ENCODE measurements at places on chromosomes 6 and 20.
A peak's percentile ranks its signal among the peaks of the same experiment; 100 is the strongest.

DNA sequence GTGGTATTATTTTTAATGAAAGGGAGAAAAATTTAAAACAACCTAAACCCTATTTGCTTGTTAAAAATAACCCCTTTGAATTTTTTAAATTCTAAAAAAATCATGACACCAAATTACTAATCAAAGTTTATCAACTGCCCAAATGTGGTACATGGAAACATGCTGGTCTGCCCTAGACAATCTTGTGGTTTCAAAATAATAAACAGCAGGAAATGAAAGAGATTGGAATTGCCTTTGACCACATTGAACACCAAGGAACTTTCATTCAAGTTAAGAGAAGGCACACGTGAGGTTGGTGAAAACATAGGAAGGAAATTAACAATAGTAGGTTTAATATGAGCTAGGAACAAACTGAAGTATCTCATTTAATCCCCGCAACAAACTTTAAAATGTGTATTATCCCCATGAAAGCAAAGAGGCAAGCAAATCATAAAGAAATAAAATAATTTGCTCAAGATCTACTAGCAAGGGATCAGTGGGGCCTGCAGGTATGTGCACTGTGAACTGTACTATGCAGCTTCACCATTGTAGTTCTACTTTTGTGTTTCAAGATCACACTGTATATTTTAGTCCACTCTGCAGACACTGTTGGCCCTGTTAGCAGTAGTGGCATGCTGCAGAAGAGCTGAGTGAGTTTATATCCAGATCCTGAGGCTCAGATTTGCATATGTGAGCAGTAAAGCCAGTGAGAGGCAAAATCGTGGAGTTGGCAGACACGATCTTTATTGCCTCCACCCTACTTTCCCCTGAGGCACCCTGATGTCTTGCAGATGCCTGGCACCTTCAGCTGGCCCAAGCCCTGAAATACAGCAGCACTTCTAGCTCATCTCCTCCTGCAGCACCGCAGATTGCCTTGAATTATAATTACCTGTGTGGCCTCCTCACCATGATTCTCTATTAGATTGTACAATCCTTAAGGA, 157.8 kb upstream of the TENT5A start:
- no peaks in the 10 kb centered on the region for H3K36me3 ChIP-seq
- no peaks in the 10 kb centered on the region for H3K27me3 ChIP-seq
- DNase-seq: no peak

DNA sequence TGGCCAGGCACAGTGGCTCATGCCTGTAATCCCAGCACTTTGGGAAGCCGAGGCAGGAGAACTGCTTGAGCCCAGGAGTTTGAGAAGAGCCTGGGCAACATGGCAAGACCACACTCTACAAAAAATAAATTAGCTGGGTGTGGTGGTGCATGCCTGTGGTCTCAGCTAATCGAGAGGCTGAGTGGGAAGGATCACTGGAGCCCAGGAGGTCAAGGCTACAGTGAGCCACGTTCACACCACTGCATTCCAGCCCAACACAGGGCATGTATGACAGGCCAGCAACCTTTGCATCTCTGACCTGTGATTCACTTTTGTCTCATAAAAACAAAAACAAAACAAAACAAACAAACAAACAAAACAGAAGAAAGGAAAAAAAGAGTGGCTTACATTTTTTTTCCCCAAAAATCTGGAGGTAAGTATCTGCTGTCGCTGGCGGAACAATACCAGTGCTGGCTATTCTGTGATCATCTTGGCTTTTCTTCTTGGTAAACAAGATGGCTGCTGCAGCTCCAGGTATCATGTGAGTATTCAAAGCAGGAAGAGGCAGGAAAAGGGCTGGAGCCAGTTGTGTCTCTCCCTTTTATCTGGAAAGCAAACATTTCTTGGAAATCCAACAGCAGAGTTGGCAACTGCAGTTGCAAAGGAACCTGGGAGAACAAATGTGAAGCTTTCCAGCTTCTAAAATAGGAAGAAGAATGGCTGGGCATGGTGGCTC, 40.4 kb upstream of the ZMYND8 start:
- H3K4me3 ChIP-seq: no peak overlapping the region
- no peaks in the 10 kb centered on the region for H3K4me1 ChIP-seq
- H3K36me3 ChIP-seq: no peaks in the 10 kb centered on the region
- no peak for DNase-seq
- H3K27ac ChIP-seq: no peak overlapping the region
- no peaks in the 10 kb centered on the region for H3K27me3 ChIP-seq

DNA sequence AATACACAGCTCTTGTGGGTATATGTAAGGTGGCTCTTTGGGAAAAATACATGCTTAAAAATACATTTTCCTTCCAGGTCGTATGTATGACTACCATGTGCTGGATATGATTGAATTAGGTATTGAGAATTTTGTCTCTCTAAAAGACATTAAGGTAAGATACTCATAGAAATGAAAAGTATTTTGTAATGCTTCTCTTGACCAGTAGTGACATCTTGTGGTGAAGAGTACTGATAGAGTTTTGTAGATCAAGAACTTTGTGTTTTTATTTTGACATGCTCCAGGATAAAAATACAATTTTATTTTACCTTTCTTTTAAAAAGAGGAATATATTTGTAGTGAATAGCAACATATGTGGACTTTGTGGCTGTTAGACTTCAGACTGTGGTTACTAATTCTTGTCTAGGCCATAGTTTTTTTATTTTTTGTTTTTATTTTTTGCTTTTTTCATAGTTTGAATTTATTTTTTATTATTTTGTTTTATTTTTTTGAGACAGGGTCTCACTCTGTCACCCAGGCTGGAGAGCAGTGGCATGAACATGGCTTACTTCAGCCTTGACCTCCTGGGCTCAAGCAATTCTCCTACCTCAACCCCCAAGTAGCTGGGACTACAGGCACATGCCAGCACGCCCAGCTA, 17.9 kb downstream of the RPF2 start:
- H3K36me3 ChIP-seq: peaks cover 8% of the 10 kb centered on the region
- H3K4me3 ChIP-seq: no peak overlapping the region
- no peak for DNase-seq
- H3K27me3 ChIP-seq: no peaks in the 10 kb centered on the region
- no peaks in the 10 kb centered on the region for H3K4me1 ChIP-seq

DNA sequence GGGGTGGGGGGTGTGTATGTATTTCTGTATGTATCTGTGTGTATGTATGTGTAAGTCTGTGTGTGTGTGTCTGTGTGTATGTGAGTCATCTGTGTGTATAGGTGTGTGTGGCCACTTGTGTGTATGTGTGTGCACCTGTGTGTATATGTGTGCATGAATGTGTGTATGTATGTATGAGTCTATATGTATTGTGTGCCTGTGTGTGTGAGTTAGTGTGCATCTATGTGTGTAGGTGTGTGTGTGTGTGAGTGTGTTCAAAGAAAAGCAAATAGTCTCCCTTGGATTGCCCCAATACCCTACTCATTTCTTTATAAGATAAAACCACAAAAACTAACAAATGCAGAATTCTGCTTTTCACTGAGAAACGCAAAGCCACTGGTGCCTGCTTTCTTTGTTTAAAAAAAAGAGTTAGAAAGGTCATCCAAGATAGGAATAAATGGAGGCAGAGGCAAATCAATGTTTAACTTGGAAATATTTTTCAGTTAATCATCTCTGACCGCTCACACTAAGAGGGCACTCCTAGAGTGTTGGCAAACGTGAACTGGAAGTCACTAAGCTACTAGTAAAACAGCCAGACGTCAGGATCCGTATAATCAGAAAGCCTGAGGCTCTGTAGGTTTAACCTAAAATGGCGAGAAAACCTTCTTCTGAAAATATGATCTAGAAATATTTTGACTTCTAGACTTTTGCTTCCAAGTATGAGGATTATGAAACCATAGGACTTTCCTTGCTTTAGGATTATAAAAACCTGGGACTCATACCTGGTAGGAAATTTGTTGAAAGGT, 37.4 kb upstream of the JAG1 start:
- H3K27me3 ChIP-seq: no peaks in the 10 kb centered on the region
- H3K4me3 ChIP-seq: no peak overlapping the region
- H3K36me3 ChIP-seq: no peaks in the 10 kb centered on the region

GRCh38 chr6:139542351-139542750, 167.9 kb upstream of the CITED2 start:
- no peak for DNase-seq
- no peak overlapping the region for H3K27ac ChIP-seq
- no peaks in the 10 kb centered on the region for H3K27me3 ChIP-seq
- no peaks in the 10 kb centered on the region for H3K36me3 ChIP-seq
- peaks cover 14% of the 10 kb centered on the region for H3K4me1 ChIP-seq
- no peak overlapping the region for H3K4me3 ChIP-seq

DNA sequence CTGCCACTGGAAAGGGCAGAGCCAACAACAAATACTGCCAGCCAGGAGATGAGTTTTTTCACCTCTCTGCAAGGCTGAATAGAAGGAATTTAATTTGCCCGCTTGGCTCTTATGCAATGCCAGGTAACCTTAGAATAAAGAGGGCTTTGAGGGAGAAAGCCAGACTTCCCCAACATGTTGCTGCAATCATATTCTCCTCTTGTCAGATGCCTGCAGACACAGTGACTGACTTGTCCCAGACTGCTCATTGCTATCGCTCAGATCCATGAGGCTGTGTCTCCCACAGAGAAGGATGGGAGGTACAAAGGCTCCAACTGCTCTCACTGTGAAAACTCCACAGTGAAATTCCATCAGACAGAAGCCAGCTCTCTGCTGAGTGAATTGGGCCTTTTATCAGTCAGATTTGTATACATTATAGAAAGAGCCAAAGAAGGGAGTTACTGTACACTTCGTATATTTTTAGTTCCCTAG, 517.0 kb upstream of the ID4 start:
- no peak overlapping the region for H3K4me3 ChIP-seq
- H3K36me3 ChIP-seq: no peaks in the 10 kb centered on the region
- no peak overlapping the region for H3K27ac ChIP-seq
- no peaks in the 10 kb centered on the region for H3K27me3 ChIP-seq
- H3K4me1 ChIP-seq: no peaks in the 10 kb centered on the region
- no peak for DNase-seq

GRCh38 chr20:62740286-62741141, 31.9 kb downstream of the NTSR1 start:
- H3K27me3 ChIP-seq: peaks cover under 1% of the 10 kb centered on the region
- DNase-seq: peak; percentile 59
- H3K4me3 ChIP-seq: peak overlapping the region; percentile 47
- H3K27ac ChIP-seq: peak overlapping the region; percentile 75
- H3K4me1 ChIP-seq: peaks cover 66% of the 10 kb centered on the region
- no peaks in the 10 kb centered on the region for H3K36me3 ChIP-seq

DNA sequence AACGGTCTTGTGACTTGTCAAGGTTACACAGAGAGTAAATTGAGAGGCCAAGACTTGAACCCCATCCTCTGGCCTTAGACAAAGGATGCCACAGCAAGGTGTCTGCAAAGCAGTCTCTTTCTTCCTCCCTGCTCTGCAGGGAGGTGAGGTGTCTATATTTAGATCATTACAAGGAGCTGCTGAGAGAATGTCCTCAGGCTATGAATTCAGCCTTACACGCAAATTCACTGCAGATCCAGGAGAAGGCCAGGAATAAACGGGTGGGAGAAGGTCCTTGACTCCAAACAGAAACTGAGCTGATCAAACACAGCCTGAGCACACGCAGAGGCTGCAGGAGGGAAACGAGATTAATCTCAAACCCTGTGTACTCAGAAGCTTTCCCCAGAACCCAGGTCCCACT, 48.6 kb upstream of the PTPRT start:
- H3K27me3 ChIP-seq: peaks cover 15% of the 10 kb centered on the region
- H3K4me3 ChIP-seq: no peak overlapping the region
- DNase-seq: no peak
- H3K36me3 ChIP-seq: no peaks in the 10 kb centered on the region
- H3K27ac ChIP-seq: no peak overlapping the region
- no peaks in the 10 kb centered on the region for H3K4me1 ChIP-seq

DNA sequence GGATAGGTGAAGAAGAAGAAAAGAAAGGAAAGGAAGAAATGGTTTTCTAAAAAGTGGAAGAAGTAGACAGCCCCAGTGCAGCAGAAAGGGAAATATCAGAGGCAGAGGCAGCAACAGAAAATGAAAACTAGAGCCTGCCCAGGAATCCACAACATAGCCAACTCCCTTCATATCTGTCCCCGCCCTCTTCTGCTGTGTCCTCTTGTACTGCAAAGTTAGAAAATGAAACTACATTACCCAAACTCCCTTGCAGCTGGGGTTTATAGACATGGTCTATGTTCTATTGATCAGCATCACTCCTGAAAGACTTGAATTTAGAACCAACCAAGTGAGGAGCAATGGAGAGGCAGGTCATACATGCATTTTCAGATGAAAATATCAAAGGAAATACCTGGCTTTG, 200.5 kb upstream of the PHACTR1 start:
- no peak overlapping the region for H3K4me3 ChIP-seq
- DNase-seq: no peak
- H3K36me3 ChIP-seq: no peaks in the 10 kb centered on the region
- H3K27me3 ChIP-seq: no peaks in the 10 kb centered on the region

GRCh38 chr6:27758491-27758890, 153.7 kb downstream of the OR2B2 start:
- H3K36me3 ChIP-seq: no peaks in the 10 kb centered on the region
- no peak for DNase-seq
- no peak overlapping the region for H3K4me3 ChIP-seq
- peaks cover 8% of the 10 kb centered on the region for H3K4me1 ChIP-seq

DNA sequence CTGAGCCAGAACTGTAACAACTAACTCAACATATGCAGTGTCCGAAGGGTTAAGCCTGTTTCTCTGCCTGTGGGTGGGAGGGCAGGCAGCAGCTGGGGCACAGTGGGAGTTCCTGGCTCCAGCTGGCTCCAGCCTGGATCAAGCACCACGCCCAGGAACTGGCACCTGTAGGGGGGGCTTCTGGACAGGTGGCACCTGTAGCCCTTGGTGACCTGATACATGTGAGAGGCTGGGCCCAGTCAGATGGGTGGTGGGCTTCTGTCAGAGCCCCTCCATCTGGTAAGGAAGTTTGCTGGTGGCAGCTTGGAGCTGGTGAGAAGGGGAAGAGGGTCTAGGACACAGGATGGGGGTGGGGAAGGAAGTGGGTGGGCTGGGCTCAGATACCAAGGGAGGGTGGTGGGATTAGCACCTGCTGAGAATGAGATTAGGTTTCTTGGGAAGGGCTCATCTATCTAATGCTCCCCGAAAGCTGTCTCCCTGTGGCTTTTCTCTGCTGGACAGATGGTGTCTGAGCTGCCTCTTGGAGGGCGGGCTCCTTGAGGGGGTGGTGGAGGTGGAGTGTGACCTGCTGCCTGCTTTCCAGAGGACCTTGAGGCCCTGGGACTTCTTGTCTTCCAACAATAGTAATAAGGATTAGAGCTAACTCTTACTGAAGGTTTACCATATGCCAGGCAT, 28.5 kb downstream of the BCL2L1 start:
- no peak for DNase-seq
- H3K27me3 ChIP-seq: no peaks in the 10 kb centered on the region
- peak overlapping the region; percentile 30 for H3K27ac ChIP-seq
- peaks cover 48% of the 10 kb centered on the region for H3K4me1 ChIP-seq
- no peak overlapping the region for H3K4me3 ChIP-seq
- H3K36me3 ChIP-seq: peaks cover 4% of the 10 kb centered on the region

Measured in T-cell (primary cell).